AG10803 (cell line): ENCODE measurements at places on chromosomes 2 and 18.
A peak's percentile ranks its signal among the peaks of the same experiment; 100 is the strongest.

GRCh38 chr2:56613254-56613653 lies 429.5 kb downstream of the CCDC85A start:
- no peak for DNase-seq

DNA sequence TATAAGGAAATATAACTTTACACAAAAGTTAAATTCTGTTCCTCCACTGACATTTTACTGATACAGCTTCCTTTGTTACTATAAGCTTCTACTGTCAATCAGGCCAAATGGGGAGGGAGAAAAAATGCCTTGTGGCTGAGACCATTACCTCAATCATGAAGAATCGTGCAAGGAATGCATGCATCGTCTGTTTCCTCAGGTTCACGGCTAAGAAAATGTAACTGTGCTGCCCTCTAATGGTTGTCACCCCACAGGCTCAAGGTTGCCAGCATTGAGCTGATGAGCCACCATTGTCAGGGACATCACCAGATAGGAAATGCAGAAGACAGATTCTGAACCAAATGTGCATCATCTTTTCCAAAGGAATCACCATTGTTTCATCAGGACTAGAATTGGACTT lies 426.9 kb downstream of the CDH2 start:
- peak; percentile 48 for DNase-seq

- no peak for DNase-seq
Observed at GRCh38 chr2:124919296-124919695, 894.2 kb downstream of the CNTNAP5 start.

GRCh38 chr18:34921226-34921625 lies 120.0 kb upstream of the MAPRE2 start:
- no peak for DNase-seq

GRCh38 chr2:20130160-20130560 lies 78.7 kb upstream of the LAPTM4A start:
- DNase-seq = no peak

DNA sequence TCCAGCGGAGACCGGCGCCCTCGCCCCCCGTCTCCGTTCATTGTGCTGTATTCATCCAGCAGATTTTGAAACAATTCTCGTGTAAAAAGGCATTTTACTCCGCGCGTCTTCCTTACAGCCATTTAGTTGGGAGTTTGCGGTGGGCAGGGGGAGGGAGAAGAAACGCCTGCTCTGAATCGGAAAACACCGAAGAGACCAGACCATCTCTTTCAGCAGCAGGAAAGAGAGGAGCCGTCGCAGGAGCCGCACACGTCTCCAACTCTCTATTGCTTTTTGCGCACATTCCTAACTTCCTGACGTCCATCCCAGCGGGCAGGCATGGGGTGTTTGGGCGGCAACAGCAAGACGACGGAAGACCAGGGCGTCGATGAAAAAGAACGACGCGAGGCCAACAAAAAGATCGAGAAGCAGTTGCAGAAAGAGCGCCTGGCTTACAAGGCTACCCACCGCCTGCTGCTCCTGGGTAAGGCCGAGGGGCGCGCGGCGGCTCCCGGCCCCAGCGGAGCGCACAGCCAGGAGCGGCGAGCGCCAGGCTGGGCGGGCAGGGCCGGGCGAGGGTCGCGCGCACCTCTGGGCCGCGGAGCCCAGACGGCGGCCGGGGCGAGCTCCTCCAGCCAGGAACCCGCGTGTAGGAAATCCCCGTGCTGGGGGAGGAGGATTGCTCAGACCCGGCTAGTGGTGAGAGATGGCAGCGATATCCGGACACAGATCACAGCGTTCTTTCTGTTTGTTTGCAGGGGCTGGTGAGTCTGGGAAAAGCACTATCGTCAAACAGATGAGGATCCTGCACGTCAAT lies 63.2 kb downstream of the GNAL start:
- DNase-seq = peak; percentile 4

DNA sequence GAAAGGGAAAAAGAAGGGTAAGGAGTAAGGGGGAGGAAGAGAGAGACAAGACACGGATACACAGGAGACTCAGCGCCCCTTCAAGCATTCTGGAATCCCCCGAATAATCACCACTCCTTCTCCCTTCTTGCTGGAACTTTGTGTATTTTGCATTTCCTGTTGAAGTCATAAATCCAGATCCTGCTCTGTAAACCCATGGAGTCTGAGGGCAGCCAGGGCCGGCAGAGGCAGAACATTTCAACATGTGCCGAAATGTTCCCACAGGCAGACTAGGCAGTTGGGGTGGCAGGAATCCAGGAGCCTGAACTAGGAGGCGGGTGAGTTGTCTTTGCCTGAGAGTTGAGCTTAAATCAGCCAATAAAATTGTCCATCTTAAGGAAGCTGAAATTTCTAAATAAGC lies 193.1 kb downstream of the SH3RF3 start:
- peak; percentile 99 for DNase-seq

DNA sequence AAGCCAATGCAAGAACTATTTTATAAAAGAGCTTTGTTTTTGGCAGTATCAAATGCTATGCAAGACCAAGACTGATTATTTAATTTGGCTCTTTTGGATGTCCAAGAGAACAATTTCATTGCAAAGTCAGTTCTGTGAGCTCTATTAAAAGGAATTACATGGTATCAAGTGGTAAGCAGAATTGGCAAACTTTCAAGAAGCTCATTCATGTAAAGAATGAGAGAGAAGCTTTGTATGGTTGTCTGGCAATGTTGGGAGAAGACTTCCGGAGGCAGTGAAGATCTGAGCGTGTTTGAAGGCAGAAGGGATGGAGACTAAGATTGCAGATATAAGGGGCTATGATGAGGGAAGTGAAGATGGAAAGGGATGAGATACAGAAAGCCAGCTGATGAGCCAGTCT lies 49.6 kb downstream of the CPS1 start:
- peak; percentile 5 for DNase-seq

DNA sequence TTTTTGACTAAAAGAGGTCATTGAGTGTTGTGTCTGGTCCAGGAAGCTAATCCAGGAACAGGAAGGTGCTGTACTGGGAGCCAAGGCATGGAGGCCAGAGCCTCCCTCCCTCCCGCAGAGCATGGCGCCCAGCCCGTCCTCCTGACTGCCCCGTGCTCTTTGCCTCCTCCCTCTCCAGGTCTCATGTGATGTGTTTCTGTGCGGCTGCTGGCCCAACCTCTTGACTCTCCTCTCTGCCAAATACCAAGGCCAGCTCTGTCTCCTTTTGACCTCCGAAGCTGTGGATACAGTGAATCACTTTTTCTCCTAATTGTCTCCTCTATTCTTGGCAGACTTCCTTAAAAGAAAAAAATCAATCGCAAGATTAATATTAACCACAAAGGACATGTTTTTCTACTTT lies 284.1 kb downstream of the PHLPP1 start:
- DNase-seq = peak; percentile 27

GRCh38 chr2:231221761-231222160 lies 23.3 kb downstream of the ARMC9 start:
- peak; percentile 11 for DNase-seq

DNA sequence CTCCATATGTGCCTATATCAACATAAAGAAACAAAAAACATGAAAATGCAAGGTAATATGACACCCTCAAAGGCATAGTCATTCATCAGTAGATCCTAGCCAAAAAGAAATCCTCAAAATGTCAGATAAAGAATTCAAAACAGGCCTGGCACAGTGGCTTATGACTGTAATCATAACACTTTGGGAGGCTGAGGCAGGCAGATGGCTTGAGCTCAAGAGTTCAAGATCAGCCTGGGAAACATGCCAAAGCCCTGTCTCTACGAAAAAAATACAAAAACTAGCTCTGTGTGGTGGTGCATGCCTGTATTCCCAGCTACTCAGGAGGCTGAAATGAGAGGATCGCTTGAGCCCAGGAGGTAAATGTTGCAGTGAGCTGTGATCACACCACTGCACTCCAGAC lies 284.6 kb upstream of the KLHL29 start:
- no peak for DNase-seq

DNA sequence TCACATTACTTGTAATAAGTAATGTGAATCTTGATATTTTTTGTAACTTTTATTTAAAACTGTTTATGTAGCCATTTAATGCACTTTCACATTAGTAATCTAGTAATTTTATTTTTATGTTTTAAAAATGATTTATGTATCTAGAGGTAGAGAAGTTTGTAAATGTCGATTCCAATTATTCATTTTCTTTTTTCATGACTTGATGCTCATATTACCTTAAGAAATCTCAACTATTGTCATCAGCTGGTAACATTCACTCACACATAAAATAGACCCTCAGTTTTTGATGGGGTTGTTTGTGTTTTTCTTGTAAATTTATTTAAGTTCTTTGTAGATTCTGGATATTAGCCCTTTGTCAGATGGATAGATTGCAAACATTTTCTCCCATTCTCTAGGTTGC lies 351.7 kb upstream of the CDH7 start:
- DNase-seq = no peak

- no peak for DNase-seq
Observed at GRCh38 chr2:20198001-20198400, 26.9 kb downstream of the SDC1 start.

DNA sequence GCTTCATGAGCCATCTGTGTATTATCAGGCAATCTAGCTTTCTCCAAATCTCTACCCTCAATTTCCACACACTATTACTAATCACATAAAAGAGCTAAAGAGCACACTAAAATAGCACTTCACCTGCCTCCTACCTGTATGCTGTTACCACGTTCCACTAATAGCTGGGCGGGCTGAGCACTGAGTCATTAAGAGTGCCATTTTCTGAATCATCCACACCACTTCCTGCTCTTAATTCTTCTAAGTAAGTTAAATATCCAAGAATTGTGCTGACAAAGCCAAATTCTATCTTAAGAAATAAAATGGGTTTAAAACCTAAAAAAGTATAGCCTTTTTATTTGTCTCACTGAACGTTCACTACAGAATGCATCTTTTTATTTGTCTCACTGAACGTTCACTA lies 35.7 kb downstream of the NOL10 start:
- DNase-seq = peak; percentile 20

DNA sequence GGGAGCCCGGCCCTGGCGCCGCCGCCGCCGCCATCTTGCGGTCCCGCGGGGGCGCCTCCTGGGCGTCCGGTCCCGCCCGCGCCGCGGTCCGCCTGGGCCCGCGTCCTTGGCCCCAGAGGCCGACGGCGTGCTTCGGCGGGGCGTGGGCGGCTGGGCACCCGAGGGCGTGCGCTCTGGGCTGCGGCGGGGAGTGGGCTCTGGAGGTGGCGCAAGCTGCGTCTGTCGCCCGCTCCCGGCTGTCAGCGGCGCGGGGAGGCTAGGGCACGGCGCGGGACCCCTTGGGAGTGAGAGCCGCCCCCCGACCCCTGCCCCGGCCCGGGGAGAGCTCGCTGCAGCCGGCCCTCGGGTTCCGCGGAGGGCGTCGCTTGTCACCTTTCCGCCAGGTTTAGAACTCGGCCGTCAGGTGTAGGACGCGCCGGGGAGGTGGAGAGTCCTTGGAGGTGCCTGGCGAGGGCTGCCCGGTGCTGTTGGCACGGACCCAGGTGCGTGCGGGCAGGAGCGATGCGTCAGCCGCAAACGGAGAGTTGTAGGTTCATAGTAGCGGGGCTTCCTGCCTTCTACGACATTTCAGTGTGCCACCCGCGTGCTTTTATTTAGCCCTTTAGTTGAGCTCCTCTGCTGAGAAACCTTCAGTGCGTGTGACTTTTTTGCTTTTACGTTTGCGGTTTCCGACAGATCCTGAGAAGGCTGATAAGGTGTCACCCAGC lies 921 bp downstream of the VAPA start:
- peak; percentile 74 for DNase-seq

DNA sequence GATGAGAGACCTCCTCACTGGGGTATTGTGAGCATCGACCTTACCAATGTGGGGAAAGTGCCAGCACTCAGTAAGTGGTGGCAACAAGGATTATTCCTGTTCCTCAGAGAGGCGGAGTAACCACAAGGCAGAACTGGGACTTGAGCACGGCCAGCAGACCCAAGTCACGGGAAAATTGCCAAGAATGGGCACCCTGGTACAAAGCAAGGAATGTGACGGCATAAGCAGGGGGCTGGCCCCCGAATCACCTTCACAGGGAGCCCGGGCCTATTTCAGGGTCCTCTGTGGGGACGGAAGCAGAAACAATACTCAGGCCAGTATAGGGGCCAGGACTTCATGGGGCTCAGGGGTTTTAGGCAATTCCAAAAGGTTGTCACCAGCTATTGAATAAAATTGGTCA lies 25.4 kb downstream of the CENPA start:
- DNase-seq = no peak

DNA sequence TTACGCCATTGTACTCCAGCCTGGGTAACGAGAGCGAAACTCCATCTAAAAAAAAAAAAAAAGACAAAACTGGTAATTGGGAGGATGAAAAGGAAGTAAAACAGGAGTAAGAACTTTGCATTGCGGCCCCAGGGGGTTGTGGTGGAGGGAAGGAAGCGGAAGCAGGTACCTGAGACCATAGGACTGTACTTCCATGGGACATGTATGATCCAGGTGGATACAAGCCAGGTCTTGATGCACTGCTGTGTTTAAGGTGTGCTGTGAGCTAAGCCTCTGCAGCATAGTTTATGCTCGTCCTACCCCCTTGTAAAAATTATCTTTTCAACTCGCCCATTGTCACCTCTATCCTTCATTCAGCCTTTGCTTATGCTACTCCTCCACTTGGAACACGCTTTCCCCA lies 23.7 kb downstream of the FBXO36 start:
- no peak for DNase-seq

DNA sequence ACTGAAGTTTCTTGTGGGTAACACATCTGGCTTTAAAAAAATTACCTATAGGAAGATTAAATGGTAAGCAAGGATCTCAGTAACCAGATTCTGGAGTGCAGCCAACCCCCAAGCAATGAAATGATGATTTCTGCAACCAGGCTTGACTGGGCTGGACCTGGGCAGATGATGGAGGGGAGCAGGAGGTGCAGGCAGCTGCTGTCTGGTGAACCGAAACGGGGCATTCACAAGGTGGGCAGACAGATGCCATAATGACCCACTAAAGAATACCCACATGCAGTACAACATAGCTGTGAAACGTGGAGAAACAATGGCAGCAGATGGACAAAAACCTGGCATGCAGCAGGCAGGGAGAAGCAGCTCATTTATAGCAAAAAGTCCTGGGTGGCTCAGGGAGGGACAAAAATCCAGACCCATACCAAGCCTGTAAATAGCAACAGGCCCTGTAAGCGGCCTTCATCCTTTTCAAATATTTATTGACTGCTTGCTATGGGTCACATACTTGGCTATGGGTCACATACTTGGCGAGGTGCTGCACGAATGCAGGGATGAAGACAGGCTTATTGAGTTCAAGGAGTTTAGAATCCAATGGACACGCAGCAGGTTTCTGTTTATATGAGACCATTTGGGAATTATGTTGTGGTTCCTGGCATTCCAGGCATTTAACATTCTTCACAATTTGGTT lies 244.7 kb downstream of the HRH4 start:
- peak; percentile 74 for DNase-seq

- DNase-seq = no peak
Observed at GRCh38 chr2:211860224-211860623, 678.4 kb downstream of the ERBB4 start.
